ENCODE measurements at places on chromosomes 6 and 20.

- no peak for DNase-seq
These were observed 44.3 kb downstream of the ABHD12 start for GRCh38 chr20:25346349-25346748.

GRCh38 chr6:128558021-128558420 lies 37.6 kb upstream of the PTPRK start:
- DNase-seq, result no peak

DNA sequence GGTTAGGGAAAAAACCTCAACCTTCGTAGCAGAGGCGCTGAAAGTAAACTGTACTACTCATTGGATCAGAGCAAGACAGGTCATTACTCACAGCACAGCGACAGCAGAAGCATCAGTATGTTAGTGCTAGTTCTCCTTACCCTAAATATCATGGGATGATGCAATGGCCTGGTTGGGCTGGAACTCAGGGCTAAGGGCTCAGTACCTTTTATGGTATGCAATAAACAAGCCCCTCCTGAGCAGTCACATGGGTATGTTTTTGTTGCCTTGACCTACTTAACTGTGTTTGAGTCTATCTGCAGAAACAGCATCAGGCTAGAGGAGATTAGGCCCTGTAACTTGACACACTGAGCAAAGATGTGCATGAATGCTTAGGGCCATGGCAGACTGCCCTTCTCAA lies 369.4 kb upstream of the IMPG1 start:
- no peak for DNase-seq

- no peak for DNase-seq
These were observed 15.9 kb upstream of the GGTLC1 start for GRCh38 chr20:24004471-24004870.

- DNase-seq, result no peak
These were observed 261.3 kb downstream of the ESR1 start for GRCh38 chr6:152068622-152069261.

DNA sequence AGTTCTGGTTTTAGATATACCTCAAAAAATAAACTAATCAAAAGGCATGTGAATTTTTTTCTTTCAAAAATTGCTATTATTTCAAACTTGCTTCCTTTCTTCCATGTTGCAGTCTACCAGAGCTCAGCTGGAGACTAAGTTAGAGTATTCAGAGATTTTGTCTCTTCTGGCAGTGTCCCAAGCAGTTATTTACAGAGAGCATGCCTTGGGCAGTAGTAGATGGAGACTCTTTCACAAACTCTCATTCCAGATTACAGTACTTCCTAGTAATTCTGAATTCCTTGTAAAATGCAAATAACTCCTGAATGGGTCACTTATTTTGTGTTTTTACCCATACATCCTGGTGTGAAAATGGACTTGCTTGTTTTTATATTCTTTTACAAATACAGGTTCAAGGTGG lies 703.4 kb downstream of the EPHA7 start:
- no peak for DNase-seq

DNA sequence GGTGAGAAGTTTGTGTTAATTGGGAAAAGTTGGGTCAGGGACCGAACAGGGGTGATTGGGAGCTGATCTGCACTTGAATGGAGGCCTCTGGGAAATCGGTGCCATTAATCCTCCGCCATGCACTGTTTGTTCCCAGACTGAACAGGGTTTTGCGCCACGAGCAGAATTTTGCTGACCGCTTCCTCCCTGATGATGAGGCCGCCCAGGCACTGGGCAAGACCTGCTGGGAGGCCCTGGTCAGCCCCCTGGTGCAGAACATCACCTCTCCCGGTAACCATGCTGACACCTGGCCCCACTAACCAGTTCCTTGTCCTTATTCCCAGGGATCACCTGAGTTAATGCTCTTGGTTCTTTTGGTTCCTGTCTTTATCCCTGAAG lies 21.7 kb downstream of the CUL9 start:
- DNase-seq, result no peak

DNA sequence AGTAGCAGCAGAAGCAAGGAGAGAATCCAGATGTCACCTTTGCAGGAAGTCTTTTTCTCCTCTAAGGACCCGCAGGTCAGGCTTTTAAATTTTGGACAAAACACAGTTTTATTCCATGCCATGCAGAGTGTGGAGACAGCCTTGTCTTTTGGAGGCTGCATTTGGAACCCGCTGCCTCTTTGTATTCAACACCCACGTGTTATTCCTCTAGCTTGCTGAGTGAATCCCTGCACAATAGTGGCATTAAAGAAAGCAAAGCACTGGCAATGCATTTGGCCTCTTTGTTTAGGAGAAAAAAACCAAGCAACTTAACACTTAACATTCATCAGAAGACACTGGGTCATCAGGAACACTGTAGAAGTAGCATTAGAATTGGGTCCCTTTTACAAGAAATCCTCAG lies 43.5 kb downstream of the TFAP2B start:
- DNase-seq, result no peak

- no peak for DNase-seq
These were observed 382.4 kb upstream of the MMS22L start for GRCh38 chr6:97665446-97665845.

- DNase-seq, result no peak
These were observed 78.2 kb downstream of the IBTK start for GRCh38 chr6:82169138-82169876.

- no peak for DNase-seq
These were observed 76.5 kb upstream of the EZR start for GRCh38 chr6:158895661-158896060.

DNA sequence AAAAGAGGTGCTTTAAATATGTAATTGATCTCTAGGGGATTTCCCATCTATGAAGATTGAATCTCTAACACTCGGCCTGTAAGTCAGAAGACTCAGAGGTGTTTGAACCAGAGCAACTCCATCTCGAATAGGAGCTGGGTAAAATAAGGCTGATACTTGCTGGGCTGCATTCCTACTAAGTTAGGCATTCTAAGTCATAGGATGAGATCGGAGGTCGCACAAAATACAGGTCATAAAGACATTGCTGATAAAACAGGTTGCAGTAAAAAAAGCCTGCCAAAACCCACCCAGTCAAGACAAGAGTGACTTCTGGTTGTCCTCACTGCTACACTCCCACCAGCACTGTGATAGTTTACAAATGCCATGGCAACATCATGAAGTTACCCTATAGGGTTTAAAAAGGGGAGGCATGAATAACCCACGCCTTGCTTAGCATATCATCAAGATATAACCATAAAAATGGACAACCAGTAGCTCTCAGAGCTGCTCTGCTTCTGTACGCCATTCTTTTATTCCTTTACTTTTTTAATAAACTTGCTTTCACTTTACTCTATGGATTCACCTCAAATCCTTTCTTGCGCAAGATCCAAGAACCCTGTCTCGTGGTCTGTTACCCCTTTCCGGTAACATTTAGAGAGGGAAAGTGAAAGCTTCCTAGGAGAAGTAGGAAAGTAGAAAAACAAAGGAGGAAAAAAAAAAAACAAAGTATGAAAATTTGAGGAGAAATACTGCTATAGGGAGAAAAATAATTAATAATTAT lies 129.7 kb upstream of the PHACTR1 start:
- DNase-seq, result no peak

DNA sequence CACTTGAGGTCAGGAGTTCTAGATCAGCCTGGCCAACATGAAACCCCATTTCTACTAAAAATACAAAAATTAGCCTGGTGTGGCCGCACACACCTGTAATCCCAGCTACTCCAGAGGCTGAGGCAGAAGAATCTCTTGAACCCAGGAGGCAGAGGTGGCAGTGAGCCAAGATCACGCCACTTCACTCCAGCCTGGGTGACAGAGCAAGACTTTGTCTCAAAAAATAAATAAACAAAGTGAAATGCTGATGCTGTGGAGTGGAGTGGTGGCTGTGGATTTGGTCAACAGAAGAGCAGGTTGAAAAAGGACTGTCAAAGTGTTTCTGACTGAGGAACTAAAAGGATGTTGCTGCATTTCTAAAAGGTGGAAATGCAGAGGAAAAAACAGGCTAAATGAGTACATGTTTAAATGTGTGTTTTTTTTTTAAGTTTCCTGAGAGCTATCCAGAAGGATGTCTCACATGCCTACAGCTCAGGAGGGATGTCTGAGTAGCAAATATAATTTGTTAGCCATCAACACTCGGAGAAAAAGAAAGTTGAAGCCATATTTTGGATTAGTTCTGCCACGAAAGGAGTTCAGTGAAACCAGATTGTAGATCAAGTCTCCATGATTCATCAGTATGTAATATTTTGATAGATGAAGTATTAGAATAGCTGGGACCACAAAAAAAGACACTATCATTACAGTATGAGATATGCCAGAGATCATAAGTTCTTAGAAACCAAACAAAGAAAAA lies 621.1 kb upstream of the ADGRB3 start:
- DNase-seq, result no peak

- no peak for DNase-seq
These were observed 3.4 kb upstream of the ZNF133 start for GRCh38 chr20:18284805-18285533.

- peak; percentile 73 for DNase-seq
These were observed 50.7 kb upstream of the CD83 start for GRCh38 chr6:14066782-14067406.

GRCh38 chr6:154432533-154433476 lies 76.2 kb upstream of the IPCEF1 start:
- DNase-seq, result no peak

DNA sequence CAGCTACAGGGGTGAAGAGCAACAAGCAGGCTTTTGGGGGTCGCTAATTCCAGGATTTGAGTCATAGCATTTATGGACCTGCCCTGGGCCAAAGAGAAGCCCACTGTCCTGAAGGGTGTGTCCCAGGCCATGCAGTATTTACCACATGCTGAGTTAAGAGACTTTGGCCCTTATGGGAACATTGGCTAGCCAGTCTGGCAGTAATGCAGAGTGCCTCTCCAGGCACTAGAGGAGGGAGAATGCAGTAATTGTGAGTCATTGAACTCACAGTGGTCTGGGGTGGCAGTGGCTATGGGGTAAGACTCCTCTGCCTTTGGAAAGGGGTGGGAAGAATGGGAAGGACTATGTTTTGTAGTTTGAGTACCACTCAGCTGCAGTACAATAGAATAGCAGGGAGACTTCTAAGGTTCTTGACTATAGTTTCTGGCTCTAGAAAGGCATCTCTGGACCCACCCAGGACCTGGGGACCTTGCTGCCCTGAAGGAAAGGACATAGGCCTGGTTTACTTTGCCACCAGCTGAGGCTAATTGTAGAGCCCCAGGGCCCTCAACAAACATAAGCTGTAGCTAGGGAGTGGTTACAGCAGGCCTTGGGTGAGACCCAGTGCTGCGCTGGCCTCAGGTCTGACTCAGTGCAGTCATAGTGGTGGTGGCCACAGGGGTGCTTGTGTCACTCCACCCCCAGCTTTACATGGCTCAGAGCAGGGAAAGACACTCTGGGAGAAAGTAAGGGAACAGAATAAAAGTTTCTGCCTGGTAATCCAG lies 520.9 kb downstream of the HTR1B start:
- DNase-seq, result no peak

DNA sequence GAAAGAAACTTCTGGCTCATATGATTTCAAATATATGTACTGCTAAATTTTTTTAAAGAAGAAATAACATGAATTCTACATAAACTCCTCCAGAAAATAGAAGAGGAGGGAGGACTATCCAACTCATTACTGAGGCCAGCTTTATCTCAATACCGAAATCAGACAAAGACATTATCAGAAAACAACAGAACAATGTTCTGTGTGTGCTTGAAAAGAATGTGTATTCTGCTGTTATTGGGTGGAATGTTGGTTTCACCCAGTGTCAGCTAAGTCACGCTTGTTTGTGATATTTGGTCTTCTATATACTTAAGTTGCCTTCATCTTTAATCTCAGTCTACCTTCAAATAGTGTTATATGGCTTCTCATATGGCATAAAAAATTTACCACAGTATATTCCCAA lies 18.6 kb upstream of the ELOVL2 start:
- DNase-seq, result no peak

DNA sequence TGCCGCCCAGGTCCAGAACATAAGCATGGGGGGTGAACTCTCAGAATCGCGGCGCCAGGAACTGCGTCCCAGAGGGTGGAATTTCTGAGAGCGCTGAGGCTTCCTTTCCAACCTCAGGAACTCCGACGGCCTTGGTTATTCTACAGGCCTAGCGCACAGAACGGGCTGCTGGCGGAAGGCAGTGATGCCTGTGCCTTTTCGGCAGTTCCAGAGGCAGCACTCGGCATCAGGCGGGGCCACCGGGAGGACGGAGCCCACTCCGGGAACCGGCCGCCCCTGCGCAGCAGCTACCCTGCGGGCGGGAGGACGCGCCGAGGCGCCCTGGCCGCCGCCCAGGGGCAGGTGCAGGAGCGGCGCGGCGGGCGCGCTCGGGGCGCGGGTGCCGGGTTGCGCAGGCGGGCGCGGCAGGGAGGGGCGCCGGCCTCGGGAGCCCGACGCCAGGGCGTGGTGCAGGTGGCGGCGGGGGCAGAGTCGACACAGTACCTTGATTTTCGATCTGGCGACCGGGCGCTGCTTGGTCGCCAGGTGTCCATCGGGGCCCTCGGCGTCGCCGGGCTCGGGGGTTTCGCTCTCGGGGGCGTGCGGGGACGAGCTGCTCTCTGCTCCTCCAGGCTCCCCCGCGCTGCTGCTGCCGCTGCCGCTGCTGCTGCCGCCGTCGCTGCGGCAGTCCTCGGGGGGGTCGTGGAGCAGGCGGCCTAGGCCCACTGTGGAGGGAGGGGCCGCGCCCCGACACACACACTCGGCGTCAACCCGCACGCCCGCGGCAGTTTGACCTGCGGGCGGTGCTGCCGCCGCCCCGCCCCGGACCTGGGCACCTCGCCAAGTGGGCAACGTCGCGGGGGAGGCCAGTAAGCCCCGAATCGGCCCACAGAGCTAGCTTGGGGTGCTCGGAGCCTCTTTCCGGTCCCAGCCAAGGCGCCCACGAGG lies 1.3 kb downstream of the OVOL2 start:
- no peak for DNase-seq

DNA sequence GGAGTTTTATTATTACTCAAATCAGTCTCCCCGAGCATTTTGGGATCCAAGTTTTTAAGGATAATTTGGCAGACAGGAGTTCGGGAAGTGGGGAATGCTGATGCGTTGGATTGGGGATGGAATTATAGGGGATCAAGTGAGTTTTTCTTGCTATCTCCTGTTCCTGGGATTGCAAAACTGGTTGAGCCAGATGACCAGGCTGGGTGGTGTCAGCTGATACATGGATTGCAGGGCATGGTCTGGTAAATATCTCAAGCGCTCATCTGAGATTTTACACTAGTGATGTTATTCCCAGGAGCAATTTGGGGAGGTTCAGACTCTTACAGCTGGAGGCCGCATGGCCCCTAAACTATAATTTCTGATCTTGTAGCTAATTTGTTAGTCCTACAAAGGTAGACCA lies 54.7 kb downstream of the ENPP1 start:
- DNase-seq, result no peak

DNA sequence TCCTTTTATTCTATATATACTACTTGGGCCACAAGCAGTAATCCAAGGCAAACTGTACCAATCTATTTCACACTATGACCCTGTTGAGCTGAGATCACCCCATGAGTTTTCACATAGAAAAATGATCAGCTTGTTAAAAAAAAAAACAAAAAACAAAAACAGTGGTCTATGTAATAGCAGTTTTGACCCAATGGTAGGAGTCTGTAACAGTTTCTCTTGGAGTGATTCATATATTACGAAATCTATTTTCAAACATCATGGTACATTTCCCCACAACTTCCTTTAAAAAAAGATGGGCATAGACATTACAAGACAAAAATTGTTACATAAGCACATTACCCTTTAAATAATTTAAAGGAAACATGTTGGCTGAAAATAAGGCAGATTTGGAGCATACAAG lies 78.1 kb downstream of the PRSS35 start:
- DNase-seq, result no peak

- DNase-seq, result no peak
These were observed 129.8 kb downstream of the SASH1 start for GRCh38 chr6:148472171-148473105.

- DNase-seq, result no peak
These were observed 59.4 kb downstream of the GFOD1 start for GRCh38 chr6:13427801-13428582.
